Stimulated activated CD8-positive, alpha-beta memory T cell treated with anti-CD3 and anti-CD28 coated beads, Interleukin-15, amount 100 ng/mL, for 24 hours (primary cell): ENCODE measurements at places on chromosomes 3 and 15.

GRCh38 chr15:69342460-69343076 is 43.9 kb downstream of the PAQR5 start:
- DNase-seq, result no peak

DNA sequence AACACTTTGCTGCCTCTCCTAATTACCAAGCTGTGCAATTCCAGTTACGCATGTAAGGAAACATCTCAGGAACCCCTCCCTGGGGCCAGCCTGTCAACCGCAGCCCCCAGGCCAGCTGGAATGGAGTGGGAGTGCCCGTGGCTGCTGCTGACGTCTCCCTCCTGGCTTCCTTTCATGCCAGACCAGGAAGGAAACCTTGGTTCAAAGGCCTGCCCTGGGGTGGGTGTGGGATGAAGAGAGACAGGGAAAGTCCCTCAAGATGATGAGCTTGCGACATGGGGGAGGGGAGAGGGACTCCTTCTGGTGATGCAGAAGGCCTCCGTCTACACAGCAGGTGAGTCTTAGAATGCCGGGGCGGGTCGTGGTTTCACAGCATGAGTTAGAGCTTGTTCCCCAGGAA is 11.4 kb upstream of the CYP11A1 start:
- DNase-seq, result no peak

- no peak for DNase-seq
Observed at GRCh38 chr3:108202834-108203233, 19.4 kb downstream of the IFT57 start.

DNA sequence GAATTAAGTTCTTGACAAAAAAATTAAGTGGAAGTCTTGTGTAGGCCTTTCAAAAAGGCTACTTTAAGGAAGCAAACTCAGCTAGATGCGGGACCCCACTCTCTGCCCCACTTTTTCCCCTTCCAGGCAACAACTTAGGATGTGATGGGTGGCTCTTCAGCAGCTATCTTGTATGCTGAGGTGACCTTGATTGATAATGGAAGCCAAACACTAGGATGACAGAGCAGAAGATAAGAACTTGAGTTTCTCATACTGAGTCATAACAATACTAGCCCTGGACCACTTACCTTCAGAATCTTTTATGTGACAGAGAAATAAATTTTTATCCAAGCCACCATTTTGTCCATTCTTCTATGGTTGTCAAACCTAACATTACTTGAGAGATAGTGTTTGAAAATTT is 16.1 kb downstream of the PDCD10 start:
- no peak for DNase-seq

GRCh38 chr15:62280625-62281024 is 115.5 kb upstream of the C2CD4B start:
- DNase-seq, result no peak

DNA sequence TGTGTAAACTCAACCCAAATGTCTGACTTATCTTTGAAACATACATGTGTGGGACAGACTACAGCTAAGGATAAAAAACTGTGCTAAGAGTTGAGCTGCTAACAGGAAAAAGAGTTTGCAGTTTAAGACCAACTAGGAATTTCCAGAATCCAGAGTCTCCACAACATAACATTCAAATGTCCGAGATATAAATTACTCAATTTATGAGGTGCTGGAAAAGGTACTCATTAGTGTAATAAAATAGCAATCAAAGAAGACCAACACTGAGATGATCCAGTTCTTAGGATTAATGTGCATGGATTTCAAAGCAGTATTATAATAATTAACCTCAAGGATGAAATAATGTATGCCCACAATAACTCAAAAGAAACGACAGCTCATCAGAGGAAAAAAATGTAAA is 426.5 kb upstream of the KCNMB2 start:
- DNase-seq, result no peak

GRCh38 chr15:59995568-59996297 is 8.4 kb upstream of the FOXB1 start:
- DNase-seq, result no peak

DNA sequence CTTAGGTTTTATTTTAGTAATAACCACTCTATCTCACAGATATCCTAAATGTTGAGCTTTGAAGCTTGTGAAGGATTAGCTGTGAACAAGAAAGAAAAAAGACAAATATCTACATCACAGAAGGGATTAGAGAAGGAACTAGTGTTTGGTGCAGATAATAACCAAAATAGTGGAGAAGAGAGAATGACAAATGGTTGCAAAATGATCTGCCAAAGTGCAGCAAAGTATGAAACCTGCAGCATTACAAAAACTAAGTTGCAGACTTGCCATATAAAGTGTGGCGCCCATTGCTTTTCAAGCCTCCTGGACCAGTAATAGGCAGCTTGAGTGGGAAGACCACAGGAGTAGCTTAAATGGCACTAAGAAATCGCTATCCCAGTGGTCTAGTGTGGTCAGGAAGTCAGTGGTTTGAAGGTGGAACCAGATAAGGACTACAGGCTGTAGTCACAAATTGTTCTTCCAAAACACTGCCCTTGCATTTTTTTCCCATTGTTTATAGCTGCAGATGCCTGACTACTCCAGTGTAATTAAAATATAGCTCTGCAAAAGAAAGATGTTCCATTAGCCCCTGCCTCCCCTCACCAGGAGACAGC is 20.7 kb downstream of the TPM1 start:
- DNase-seq, result no peak
